ENCODE measurements at places on chromosomes 11 and 22. TPM values are rescaled to one million over a fixed set of nuclear protein-coding genes. Genes with fewer than 3 reads are reported as not detected.

APOA5 gene
- total RNA-seq = not detected

MFNG gene
- not detected for total RNA-seq

LRRC74B gene
- total RNA-seq = not detected

SLC36A4 gene
- 19.5 TPM for total RNA-seq

AIFM3 gene
- 0.98 TPM for total RNA-seq

HOATZ gene
- total RNA-seq = not detected

CASP1 gene
- 0.32 TPM for total RNA-seq

CALCA gene
- 1.3 TPM for total RNA-seq

ANKK1 gene
- not detected for total RNA-seq

PLA2G3 gene
- total RNA-seq = not detected

MYOD1 gene
- total RNA-seq = 0.15 TPM

CHCHD10 gene
- total RNA-seq = 44.3 TPM

GPHA2 gene
- not detected for total RNA-seq

IFITM10 gene
- total RNA-seq = 0.49 TPM

CRYBA4 gene
- not detected for total RNA-seq

OR52A1 gene
- not detected for total RNA-seq

DNA sequence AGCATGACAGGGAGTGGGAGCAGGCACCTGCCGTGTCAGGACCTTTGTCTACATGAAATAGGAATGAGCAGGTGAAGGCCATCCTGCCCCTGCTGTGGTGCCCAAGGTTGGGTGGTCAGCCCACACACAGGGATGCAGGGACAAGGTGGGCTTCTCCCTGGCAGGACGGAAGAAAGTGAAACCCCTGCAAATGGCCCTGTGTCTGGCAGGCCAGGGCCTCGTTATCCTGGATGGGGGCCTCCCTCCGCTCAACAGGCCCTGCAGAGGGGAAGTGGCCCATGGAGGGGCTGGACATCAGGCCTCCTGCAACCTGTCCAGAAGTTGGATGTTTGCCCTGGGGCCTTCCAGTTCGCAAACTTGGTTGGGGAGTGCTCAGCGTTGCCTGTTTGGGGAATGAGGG lies 14.9 kb downstream of the TOB2 start:
- DNase-seq = no peak

DNA sequence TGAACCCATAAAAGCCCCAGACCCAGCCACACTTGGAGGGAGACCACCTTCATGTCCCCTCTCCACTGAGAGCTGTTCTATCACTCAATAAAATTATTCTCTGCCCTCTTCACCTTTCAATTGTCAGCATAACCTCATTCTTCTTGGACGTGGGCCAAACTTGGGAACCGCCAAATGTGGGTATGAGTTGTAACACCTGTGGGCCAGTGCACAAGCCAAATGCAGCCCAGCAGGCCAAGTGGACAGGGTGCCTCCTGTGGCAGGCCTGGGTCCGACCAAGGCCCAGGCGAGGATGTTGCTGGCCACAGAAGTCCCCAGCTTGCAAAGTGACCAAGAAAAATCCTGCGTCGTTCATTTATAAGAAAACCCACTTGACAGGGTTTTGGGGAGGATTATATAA lies 621.2 kb downstream of the METTL15 start:
- DNase-seq = no peak

DNA sequence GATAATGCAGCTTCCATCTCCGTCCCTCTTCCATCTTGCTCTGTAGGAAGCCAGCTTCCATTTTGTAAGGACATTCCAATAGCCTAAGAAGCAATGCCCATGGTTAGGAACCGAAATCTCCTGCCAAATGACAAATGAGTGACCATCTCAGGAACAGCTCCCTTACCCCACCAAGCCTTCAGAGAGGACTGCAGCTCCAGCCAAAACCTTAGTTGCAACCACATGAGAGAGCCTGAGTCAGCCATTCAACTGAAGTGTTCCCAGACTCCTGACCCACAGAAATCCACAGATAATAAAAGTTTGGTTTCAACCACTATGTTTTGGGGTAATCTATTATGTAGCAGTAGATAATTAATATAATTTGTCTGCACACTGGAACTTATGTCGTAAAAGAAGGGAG lies 51.7 kb upstream of the LDLRAD3 start:
- DNase-seq = no peak

DNA sequence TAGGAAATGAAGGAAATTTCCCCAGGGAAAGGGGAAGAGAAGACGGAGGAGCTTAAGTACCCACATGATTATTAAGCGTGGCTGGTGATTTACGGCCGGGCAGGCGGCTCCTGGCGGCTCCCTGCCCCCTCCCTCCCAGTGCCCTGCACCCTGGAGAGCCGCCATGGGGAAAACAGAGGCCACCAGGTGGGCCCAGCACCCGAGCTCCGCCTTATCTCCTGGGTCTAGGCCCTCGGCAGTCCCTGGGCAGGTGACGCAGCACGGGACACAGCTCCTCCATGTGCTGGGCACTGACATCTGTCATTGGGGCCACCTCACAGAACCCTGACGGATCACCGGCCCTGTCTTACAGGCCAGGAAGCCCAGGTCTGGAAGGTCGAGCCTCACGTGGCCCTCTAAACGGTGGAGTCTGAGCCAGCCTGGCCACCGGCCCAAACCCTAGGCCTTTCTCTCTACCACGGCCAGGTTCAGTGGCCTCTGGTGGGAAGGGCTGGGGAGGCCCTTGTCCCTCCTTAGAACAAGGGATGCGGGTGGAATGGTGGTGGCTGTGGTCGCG lies 60.2 kb upstream of the PPARA start:
- DNase-seq = no peak

GRCh38 chr22:45562537-45563361 lies 60.1 kb downstream of the FBLN1 start:
- DNase-seq = no peak

DNA sequence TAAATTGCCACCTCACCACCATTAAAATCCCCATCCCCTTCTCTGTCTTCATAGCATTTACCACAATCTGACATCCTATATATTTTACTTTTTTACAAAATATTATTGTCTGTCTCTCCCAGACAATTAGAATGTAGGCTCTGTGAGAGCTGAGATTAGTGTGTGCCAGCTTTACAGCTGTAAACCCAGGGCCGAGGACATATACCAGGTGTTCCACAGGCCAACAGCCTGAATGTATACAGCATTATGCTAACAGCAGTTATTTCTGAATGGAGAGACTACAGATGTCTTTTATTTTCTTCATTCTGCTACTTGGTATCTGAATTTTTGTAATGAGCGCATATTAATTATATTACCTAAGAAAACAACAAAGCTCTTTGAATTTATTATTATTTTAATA lies 36.7 kb downstream of the FZD4 start:
- no peak for DNase-seq

DNA sequence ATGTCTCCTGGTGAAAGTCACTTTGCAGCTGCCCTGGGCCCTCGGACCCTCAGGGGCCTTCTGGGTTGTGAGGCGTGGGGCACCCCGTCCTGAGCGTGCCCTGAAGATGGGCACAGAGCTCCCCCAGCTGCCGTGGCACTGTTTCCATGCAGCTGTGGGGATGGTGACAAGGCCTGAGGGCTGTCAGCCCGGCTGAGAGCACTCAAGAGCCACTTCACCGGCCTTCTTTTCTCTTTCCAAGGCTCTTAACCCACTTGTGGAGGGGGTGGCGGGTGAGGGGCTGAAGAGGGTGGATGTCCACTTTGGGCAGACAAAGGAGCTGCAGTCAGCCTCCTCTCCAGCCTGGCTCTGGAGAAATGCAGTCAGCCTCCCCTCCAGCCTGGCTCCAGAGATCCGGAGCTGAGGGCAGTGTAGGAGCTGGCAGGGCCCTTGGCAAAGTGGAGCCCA lies 239.5 kb downstream of the ST3GAL4 start:
- DNase-seq = no peak

GRCh38 chr22:38572065-38572464 lies 2.1 kb upstream of the DMC1 start:
- peak; percentile 26 for DNase-seq

GRCh38 chr11:76256448-76256847 lies 50.1 kb upstream of the WNT11 start:
- DNase-seq = no peak

- no peak for DNase-seq
These were observed 9.1 kb upstream of the MN1 start for GRCh38 chr22:27810609-27811151.

GRCh38 chr11:104823657-104824056 lies 74.6 kb downstream of the CASP12 start:
- DNase-seq = no peak

- no peak for DNase-seq
These were observed 62.0 kb downstream of the TRPC6 start for GRCh38 chr11:101521821-101522220.

- DNase-seq = no peak
These were observed 71.7 kb upstream of the FAR1 start for GRCh38 chr11:13596611-13597326.

DNA sequence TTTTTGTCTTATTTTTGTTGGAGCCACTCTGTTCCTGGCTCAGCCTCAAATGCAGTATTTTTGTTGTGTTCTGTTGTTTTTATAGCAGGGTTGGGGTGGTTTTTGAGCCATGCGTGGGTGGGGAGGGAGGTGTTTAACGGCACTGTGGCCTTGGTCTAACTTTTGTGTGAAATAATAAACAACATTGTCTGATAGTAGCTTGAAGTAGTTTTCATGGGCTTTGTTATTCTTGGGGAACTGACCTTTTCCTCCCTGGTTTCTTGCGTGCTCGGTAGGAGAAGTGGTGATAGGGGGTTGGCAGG lies 6.0 kb upstream of the MCM5 start:
- no peak for DNase-seq

- no peak for DNase-seq
These were observed 17.3 kb downstream of the TRMU start for GRCh38 chr22:46352691-46353386.

DNA sequence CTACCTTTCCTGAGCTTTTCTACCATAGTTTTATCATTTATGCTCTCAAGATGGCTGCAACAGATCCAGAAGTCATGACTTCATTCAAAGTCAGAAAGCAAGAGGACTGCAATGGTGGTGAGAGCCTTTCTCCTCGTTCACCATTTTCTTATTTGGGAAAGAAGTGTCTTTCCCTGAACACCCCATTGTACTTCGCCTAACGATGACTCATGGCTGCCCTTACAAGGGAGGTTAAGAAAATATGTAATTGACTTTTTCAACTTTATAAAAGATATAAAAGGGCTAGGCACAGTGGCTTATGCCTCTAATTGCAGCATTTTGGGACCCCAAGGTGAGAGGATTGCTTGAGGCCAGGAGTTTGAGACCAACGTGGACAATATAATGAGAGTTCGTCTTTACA lies 541.7 kb downstream of the METTL15 start:
- DNase-seq = no peak

DNA sequence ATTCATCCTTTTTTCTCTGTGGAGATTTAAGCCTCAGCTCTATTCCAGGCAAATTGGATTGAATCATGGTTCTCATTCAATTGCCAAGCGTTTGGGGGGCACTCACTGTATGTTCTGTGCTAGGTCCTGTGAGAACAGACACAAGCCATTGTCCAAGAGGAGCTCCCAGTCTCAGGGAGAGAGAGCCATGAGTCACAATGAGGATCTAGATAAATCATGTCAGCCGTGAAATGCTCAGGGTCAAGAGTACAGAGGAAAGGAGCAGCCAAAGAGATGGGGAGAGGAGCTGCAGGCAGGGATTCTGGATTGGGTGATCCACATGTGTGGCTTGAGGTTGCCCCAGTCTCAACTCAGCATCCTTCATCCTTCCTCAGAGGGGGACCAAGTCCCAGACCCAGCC lies 93.6 kb downstream of the FEZ1 start:
- DNase-seq = no peak

- DNase-seq = no peak
These were observed 82.5 kb downstream of the SGSM3 start for GRCh38 chr22:40452730-40453487.

DNA sequence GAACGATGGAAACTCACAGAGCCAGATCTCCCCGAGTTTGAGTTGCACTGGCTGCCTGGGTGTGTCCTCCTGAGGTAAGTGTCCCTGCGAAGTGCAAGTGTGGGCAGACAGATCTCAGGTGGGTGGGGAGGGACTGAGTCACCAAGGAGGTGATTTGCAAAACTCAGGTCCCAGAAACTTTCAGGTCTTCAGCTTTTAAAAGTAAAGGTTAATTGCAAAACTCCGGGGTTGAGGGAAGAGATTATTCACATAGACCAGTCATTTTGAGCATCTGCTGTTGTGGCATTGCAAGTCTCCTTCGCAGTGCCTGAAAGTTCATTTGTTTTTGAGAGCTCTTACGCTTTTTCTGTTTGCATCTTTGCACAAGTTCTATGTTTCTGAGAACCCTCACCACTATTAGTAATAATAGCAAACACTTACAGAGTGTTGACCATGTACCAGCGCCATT lies 7.1 kb downstream of the CD44 start:
- DNase-seq = no peak

GRCh38 chr11:123839131-123839530 lies 33.0 kb upstream of the OR6M1 start:
- no peak for DNase-seq

- DNase-seq = no peak
These were observed 14.0 kb upstream of the AMPD3 start for GRCh38 chr11:10441091-10441490.

GRCh38 chr11:103699216-103699615 lies 337.2 kb upstream of the DDI1 start:
- DNase-seq = no peak

- DNase-seq = no peak
These were observed 45.0 kb downstream of the DLG2 start for GRCh38 chr11:85582111-85582510.

GRCh38 chr11:8289492-8289918 lies 25.8 kb upstream of the LMO1 start:
- no peak for DNase-seq

GRCh38 chr11:82792822-82793569 lies 59.3 kb upstream of the FAM181B start:
- DNase-seq = no peak

- DNase-seq = no peak
These were observed 60.7 kb upstream of the FADD start for GRCh38 chr11:70142221-70142875.

- no peak for DNase-seq
These were observed 93.7 kb downstream of the JRKL start for GRCh38 chr11:96483374-96483955.

DNA sequence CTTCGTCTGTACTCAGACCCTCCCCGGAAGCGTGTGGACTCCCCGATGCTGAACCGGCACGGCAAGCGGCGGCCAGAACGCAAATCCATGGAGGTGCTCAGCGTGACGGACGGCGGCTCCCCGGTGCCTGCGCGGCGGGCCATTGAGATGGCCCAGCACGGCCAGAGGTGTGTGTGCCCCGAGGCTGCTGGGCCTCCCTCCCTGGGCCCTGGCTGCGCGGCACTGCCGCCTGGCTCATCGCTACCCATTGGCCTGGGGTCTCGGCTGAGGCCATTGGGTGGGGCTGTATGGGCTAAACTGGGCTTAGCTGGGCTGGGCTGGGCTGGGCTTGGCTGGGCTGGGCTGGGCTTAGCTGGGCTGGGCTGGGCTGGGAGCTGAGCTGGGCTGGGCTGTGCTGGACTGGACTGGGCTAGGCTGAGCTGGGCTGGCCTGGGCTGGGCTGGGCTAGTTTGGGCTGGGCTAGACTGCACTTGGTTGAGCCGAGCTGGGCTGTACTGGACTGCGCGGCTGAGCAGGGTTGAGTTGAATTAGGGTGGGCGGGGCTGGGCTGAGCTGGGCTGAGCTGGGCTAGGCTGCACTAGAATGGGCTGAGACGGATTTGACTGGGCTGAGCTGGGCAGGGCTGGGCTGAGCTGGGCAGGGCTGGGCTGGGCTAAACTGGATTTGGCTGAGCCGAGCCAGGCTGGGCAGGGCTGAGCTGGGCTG lies 40.7 kb downstream of the MOB2 start:
- no peak for DNase-seq

GRCh38 chr22:29375398-29376076 lies 12.8 kb downstream of the AP1B1 start:
- no peak for DNase-seq

- DNase-seq = no peak
These were observed 14.9 kb downstream of the EIF4ENIF1 start for GRCh38 chr22:31474743-31475142.

- no peak for DNase-seq
These were observed 49.9 kb downstream of the FZD4 start for GRCh38 chr11:86905252-86905651.

Measured in NCI-H460 (cell line).